ENCODE measurements at places on chromosomes 16 and 17. TPM values are rescaled to one million over a fixed set of nuclear protein-coding genes. Genes with fewer than 3 reads are reported as not detected.

DNA sequence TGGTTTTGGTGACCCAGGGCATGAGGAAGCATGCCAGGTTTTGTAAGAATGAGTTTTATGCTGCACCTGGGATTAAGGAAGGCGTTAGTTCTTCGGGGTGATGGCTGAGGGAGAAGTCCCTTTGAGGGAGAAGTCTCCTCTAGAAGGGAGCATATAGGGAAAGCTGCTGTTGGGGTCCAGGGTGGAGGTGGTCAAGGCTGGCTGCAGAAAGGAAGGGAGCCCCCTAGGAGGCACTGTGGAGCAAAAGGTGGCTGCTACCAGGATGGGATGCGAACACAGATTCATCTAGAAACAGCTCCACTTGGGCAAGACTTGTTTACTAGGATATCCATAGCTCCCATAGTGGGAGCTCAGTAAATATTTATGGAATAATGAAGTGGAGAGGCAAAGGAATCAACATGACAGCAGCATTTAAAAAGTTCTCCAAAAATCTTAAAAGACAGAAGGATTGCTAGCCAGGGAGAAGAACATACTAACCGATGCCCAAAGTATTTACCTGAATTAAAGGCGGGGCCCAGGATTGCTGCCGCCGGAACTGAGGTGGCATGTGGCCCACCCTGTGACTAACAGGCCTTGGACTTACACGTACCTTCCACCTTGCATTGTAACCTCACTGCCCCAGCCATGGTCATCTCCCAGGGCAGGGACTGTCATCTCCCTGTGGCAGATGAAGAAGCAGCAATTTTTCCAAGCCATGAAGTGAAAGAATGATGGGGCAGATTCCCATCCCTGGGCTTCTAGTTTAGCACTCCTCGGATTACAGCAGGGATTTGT, 7.1 kb upstream of the LPCAT2 start:
- no peaks in the 10 kb centered on the region for H3K36me3 ChIP-seq
- no peaks in the 10 kb centered on the region for H3K4me1 ChIP-seq
- no peaks in the 10 kb centered on the region for H3K27me3 ChIP-seq
- no peak for DNase-seq

ZDHHC1 gene
- 0.77 TPM for total RNA-seq

DNA sequence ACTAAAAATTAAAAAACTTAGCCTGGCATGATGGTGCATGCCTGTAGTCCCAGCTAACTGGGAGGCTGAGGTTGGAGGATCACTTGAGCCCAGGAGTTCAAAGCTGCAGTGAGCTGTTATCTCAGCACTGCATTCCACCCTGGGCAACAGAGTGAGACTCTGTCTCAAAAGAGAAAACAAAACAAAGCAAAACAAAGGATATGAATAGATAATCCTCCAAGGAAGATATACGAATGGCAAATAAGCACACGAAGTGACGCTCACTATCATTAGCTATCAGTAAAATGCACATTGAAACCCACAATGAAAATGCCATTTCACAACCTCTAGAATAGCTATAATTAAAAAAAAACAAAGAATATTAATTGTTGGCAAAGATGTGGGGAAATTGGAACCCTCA, 386.2 kb upstream of the CCL2 start:
- no peak overlapping the region for H3K4me3 ChIP-seq
- no peak for DNase-seq
- H3K4me1 ChIP-seq, result no peaks in the 10 kb centered on the region
- no peaks in the 10 kb centered on the region for H3K36me3 ChIP-seq
- peaks cover 1% of the 10 kb centered on the region for H3K27me3 ChIP-seq

DNA sequence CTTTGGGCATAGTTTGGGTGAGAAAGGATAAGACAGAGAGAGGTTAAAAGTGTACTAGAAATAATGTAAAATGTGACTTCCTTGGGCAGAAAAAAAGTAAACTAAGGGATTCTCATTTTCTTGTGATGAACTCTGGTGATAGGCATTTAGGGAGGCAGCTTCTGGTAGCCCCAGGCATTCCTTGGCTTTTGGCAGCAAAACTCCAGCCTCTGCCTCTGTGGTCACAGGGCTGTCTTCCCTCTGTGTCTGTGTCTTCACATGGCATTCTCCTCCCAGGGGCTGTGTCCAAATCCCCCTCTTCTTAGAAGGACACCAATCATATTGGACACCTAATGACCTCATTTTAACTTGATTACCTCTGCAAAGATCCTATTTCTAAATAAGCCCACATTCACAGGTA, 54.7 kb downstream of the HS3ST3B1 start:
- H3K4me1 ChIP-seq, result peaks cover 9% of the 10 kb centered on the region
- no peak overlapping the region for H3K4me3 ChIP-seq
- H3K27ac ChIP-seq, result no peak overlapping the region

GRCh38 chr16:8278031-8278580, 312.2 kb downstream of the TMEM114 start:
- H3K4me1 ChIP-seq, result no peaks in the 10 kb centered on the region
- no peaks in the 10 kb centered on the region for H3K36me3 ChIP-seq
- H3K27me3 ChIP-seq, result no peaks in the 10 kb centered on the region
- H3K4me3 ChIP-seq, result no peak overlapping the region

- H3K36me3 ChIP-seq, result no peaks in the 10 kb centered on the region
- no peak overlapping the region for H3K4me3 ChIP-seq
- no peak for DNase-seq
- H3K4me1 ChIP-seq, result no peaks in the 10 kb centered on the region
- no peaks in the 10 kb centered on the region for H3K27me3 ChIP-seq
Observed at GRCh38 chr17:63358111-63358839, 87.8 kb downstream of the CYB561 start.

GRCh38 chr17:56076980-56077379, 76.3 kb upstream of the ANKFN1 start:
- H3K36me3 ChIP-seq, result no peaks in the 10 kb centered on the region

DNA sequence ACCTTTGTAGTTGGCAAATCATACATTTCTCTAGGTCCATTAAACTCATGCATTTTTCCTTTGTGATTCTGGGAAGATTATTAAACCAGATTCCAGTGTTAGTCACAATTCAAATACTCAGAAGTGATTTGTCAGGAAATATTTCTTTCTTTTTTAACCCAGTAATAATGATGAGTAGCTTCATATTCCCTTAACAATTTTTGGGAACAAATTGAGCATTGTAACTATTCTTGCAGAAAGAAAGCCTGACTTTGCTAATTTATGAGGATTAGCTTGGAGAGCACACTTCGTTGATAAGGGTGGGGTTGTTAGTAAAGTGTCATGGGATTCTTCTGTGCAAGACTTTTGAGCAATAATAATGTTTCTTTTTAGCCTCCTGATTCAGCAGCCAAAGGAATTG, 18.7 kb upstream of the KRT24 start:
- H3K36me3 ChIP-seq, result no peaks in the 10 kb centered on the region
- H3K27ac ChIP-seq, result no peak overlapping the region
- H3K4me3 ChIP-seq, result no peak overlapping the region
- H3K4me1 ChIP-seq, result no peaks in the 10 kb centered on the region

CD19 gene
- 91.6 TPM for total RNA-seq

GRCh38 chr16:88347656-88348376, 34.9 kb upstream of the ZNF469 start:
- no peaks in the 10 kb centered on the region for H3K4me1 ChIP-seq
- H3K27me3 ChIP-seq, result no peaks in the 10 kb centered on the region
- no peak overlapping the region for H3K4me3 ChIP-seq
- no peak for DNase-seq
- H3K27ac ChIP-seq, result no peak overlapping the region
